ENCODE measurements at places on chromosomes 1 and 21. TPM values are rescaled to one million over a fixed set of nuclear protein-coding genes. Genes with fewer than 3 reads are reported as not detected.

- no peak for DNase-seq
Observed at GRCh38 chr1:83822208-83822607, 176.7 kb downstream of the TTLL7 start.

DNA sequence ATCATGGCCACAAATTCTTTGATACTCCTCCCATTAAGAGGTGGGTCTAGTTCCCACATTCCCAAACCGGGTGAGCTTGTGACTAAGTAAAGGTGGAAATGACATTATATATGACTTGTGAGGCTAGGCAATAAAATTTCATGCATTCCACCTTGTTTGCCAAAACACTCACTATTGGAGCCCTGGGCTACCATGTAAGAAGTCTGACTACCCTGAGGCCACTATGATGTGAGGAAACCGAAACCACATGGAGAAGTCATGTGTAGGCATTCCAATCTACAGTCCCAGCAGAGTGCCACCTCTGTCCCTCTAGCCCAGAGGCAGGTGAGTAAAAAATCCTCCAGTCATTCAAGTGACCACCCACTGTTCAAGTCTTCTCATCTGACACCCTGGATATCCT is 17.9 kb upstream of the SMG7 start:
- no peak for DNase-seq

DNA sequence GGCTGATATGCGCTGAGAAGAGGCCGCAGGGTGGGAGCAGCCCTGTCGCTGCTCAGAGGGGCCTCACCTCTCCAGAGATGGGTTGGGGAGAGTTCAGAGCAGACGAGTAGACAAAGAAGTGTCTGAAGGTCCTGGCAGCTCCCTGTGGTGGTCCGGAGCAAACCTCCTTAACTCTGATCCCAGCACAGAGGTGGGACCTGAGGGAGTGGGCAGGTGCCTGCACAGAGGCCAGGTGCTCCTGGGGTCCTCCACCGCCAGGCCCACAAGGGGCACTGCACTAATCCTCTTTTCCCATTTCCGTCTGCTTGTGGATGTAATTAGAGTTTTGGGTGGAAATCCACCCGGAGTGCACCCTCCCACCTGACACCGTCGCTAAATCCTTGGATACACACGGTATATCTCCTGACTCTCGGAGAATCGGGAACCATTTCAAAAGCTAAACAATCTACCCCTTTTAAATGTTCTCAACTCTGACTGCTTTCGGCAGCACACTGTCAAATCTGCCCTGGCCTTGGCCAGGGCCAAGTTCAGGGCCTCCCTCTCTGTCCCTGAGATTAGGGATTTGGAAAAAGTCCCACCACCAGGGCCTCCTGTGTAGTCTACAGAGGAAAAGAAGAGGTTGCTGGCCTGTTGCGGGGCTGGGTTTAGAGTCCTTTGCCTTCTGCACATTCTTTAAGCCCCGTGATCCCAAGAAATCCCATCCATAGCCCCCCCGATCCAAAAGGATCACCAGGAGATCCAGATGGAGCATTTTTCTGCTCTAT is 22.4 kb downstream of the CASZ1 start:
- DNase-seq = no peak

GRCh38 chr1:193402977-193403376 is 216.6 kb upstream of the B3GALT2 start:
- no peak for DNase-seq

DNA sequence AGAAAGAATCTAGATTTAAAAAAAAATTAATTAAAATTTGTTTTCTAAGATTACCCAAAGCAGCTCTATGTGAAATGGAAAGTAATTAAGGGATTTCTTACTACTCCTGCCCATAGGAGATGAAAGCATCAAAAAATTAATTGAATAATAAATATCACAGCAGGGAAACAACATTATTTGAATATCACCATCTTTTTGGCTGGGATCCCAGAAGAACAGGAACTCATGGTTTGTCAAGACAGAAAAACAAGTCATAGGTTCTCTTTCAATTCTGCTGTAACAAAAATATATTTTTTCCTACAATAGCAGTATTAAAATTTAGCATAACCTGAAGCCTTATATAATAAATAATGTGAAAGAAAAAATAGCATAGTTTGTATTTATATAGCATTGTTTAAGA is 1713.4 kb downstream of the NCAM2 start:
- no peak for DNase-seq

DNA sequence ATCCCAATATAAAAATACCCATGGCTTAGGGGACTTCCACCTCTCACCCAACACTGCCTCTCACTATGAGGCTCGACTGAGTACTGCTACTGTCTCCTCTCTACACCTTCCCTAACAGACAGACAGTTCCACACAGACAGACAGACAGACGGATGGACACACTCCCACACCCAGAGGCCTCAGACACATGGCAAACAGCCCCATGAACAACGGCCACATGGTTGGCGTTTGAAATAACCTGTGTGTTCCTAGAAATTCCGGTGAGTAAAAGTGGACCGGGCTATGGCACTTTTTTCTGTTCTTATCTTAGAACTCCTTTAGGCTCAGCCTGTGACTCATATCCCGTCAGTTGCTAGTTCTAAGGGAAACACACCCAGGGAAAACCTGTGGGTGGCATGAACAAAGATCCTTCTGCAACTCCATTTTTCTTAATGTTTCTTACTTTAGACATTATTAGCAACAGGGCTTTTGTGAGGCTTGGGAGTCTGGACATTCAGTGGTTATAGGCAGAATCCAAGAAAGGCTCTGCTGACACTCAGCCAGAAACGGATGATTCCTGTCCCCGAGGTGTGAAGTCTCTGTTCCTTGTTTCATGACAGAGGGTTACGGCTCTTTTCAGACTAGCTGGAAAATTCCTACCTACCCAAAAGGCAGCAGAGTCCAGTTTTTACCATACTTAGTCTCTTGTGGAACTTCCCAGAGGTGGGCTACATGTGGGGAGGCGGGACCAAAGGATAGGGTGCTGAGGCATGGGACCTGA is 90.5 kb upstream of the TLR5 start:
- DNase-seq = no peak

GRCh38 chr1:185957441-185958363 is 223.5 kb downstream of the HMCN1 start:
- DNase-seq = no peak

- no peak for DNase-seq
Observed at GRCh38 chr1:228457017-228457395, 30.2 kb upstream of the RNF187 start.

DNA sequence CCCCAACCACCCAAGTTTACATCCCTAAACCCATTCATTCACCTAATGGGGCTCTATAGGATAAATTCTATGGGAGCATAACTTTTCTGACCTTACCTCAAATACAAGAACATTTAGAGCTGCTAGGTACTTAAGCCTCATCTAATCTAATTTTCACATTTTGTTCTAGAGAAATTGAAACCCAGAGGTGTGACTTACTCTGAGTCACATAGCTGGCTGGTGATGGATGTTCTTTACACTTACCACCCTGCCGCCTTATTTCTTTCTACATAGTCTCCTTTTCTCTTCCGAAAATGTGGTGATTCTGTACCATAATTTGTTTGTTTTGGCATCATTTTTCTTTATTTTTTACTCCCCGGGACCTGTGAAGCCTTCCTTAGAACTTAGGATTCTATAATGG is 20.3 kb downstream of the TIPRL start:
- no peak for DNase-seq

DNA sequence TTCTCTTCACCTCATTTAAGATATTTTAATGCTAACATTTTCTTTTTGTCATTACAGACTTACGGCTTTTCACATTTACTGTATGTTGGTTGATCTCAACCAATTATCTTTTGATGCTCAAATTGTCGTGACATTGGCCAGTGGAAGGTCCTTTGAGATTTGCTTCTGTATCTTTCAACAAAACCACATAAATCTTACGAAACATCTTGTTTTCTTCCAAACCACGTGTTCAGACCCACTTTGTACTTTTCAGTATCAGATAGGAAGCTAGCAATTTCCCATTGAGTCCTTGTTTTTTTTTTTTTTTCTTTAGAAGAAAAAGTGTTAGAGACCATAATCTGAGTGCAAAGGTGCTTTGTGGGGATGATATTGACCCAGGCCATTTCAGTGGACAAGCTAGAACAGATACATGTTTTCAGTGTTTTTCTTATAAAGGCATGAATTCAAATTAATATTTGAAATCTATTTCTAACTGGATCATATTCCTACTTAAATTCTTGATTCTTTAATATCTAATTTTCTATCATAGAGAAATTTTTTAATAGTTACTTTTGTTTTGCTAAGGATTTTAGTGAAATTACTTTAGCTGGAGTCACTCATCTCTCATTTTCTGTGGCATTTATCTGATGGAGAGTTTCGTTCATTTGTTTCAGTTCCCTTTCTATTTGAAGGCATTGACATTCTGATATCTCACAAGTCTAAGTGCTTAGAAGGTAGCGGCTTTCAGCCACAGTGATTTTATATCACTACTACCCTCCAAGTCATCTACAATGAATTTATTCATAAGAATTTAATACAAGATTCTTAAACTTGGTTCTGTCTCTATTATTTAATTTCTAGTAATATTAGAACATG is 26.7 kb downstream of the ATG4C start:
- no peak for DNase-seq

DNA sequence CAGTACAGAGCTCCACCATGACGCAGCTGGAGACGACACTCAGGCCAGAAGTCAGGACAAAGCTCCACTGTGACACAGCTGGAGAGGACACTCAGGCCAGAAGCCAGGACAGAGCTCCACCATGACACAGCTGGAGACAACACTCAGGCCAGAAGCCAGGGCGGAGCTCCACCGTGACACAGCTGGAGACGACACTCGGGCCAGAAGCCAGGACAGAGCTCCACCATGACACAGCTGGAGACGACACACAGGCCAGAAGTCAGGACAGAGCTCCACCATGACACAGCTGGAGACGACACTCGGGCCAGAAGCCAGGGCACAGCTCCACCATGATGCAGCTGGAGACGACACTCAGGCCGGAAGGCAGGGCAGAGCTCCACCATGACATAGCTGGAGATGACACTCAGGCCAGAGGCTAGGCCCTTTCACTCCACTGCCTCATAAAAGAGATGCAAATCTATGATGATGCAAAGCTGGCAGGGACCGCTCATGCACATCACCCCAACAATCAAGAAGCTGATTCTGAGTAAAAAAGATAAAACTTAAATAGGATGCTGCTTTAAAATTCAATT is 13.6 kb upstream of the OR2B11 start:
- DNase-seq = no peak

- no peak for DNase-seq
Observed at GRCh38 chr1:7580923-7581753, 190.0 kb upstream of the VAMP3 start.

- no peak for DNase-seq
Observed at GRCh38 chr1:197913495-197914276, 3.5 kb upstream of the LHX9 start.

- DNase-seq = no peak
Observed at GRCh38 chr1:3645666-3646355, 4.1 kb downstream of the WRAP73 start.

- DNase-seq = no peak
Observed at GRCh38 chr1:152912900-152913299, 4.6 kb downstream of the IVL start.

DNA sequence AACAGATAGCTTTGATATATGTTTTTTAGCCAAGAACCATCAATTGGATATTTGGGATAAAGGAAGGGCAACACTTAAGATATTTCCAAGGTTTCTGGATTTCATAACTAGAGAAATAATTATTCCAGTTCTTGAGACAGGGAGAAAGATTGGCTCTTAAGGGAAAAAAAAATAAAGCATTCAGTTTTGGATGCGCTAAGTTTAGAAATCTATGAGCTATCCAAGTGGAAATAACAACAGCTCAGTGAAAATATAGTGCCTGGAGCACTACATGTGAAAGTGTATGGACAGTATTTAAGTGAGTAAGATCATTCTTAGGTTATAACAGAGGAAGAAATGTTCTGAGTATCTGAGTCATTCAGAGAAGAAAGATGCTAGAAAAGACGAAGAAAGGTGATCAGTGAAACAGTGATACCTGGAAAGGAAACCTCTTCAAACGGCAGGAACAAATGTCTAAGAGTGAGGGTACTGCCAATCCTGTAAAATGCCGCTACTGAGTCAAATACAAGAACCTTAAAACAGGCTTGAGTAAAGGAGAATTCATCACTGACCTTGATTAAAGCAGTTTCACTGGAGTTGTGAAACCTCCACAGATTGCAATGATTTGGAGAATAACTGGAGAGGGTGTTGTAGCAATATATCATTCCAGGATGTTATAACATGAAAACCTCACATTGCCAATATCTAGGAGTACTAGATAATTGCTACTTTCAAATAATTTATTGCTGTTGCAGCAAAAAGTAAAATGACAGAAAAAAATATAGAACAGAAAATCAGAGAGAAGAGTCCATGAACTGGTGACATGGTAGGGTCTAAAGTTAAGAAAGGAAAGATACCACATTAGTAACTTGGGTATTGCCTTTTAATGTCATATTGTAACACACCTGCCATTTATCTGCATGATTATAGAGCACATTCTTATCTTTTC is 482.1 kb upstream of the RGS18 start:
- no peak for DNase-seq

GRCh38 chr21:26050857-26051256 is 119.7 kb downstream of the APP start:
- no peak for DNase-seq

- DNase-seq = no peak
Observed at GRCh38 chr1:198272492-198272891, 115.7 kb downstream of the NEK7 start.

Gene GPR137B
- total RNA-seq = 4.9 TPM

Gene AGO4
- 8.5 TPM for total RNA-seq

Gene ASAP3
- 0.24 TPM for total RNA-seq

Gene GRIK1
- not detected for total RNA-seq

Gene TMEM54
- total RNA-seq = not detected

Gene FCRLA
- not detected for total RNA-seq

Gene TAS1R3
- 1.2 TPM for total RNA-seq

Gene SLC2A1
- 113 TPM for total RNA-seq

Gene CELA2B
- not detected for total RNA-seq

Gene PRAMEF13
- total RNA-seq = not detected

Gene OPTC
- total RNA-seq = not detected

Measured in activated CD8-positive, alpha-beta T cell treated with anti-CD3 and anti-CD28 coated beads, Interleukin-2, amount 10 ng/mL, durations not matched to agents 7 days and 5 days (primary cell).